ENCODE measurements at places on chromosomes 1 and 21.
A peak's percentile ranks its signal among the peaks of the same experiment; 100 is the strongest.

DNA sequence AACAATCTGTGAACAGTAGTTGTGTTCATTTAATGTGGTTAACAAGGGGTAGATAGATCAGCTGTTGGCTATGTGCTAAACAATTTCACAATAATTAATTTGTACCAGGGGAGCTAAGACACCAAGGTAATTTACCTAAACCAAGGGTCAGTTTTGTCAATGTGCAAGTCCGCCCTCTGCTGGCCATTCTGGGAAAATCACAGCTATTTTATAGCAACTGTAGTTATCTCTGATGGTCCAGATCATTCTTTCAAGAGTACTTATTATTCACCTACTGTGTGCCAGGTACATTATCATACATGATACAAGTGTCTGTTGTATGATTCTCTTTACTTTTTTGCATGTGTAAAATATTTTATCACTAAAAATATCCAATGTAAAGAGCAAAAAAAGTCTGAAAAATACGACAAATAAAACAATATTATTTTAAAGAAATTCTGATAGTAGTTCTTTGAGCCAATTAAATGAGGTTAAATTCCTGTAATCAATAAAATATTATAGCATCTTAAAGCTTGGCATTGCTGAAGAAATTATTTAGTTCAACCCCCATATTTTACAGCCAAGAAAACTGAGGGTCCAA lies 312.3 kb upstream of the FAM78B start:
- DNase-seq, result no peak

- peak; percentile 58 for DNase-seq
Measured at GRCh38 chr21:36125512-36126207, 9.2 kb upstream of the CBR3 start.

GRCh38 chr1:161082996-161083747 lies 6.2 kb downstream of the NECTIN4 start:
- DNase-seq, result no peak

- no peak for DNase-seq
Measured at GRCh38 chr1:44531785-44532566, 126.9 kb downstream of the RNF220 start.

GRCh38 chr1:55329808-55330432 lies 114.8 kb upstream of the USP24 start:
- no peak for DNase-seq

- DNase-seq, result no peak
Measured at GRCh38 chr1:14733048-14733778, 134.7 kb downstream of the KAZN start.

DNA sequence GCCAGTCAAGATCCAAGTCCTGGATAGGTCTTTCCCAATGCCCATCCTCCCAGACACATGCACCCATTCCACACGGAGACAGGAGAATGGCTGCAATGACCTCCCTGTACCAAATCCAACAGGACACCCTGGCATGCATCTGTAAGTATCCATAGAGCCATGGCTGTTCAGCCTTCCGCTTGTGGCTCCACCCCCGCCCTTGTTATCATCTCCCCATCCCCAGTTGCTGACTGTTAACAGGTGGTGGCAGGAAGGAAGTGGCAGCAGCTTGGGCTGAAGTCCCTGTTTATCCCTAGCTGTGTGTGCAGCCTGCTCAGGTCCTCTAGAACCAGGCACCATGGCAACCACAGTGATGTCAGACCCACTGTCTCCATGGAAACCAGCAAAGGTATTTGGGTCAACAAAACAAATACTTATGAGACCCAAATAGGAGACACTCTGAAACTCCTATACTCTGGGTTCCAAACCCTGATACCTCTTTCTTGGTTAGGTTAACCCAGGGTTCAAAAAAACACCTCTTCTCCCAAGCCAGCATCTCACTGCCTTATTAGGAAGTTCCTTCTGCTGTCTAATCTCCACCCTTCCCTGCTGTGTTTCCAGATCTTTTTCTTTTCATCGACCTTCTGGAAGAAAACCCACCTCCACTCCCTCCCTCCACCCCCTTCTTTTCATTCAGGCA lies 721 bp downstream of the PBXIP1 start:
- DNase-seq, result peak; percentile 88

Measured in activated T-cell treated with anti-CD3 and anti-CD28 coated beads, Interleukin-2, amount 50 U/mL, for 1 hour (primary cell).